ENCODE measurements at places on chromosomes 2 and 18. TPM values are rescaled to one million over a fixed set of nuclear protein-coding genes. Genes with fewer than 3 reads are reported as not detected.

The PARD3B gene
- 1.8 TPM for polyA plus RNA-seq

DNA sequence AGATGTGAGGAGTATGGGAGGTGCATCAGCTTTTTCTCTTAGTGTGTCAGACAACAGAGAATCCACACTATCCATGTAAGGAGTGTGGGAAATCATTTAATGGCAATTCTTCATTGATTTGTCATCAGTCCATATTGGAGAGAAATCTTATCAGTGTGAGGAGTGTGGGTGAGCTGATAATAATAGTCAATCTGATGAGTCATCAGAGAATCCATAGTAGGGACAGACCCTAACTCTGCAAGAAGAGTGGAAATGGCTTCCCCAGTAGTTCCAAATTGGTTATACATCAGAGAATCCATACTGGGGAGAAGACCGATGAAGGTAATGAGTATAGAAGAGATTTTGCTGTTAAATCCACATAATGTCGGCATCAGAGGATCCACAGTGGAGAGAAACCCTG lies 150.5 kb upstream of the THUMPD2 start:
- no peaks in the 10 kb centered on the region for H3K36me3 ChIP-seq
- H3K27ac ChIP-seq: no peak overlapping the region
- H3K4me1 ChIP-seq: peaks cover 5% of the 10 kb centered on the region
- no peak for DNase-seq

The MFSD2B gene
- polyA plus RNA-seq: 0.61 TPM

- no peak for DNase-seq
- peak overlapping the region; percentile 84 for H3K27ac ChIP-seq
- H3K27me3 ChIP-seq: no peaks in the 10 kb centered on the region
- H3K36me3 ChIP-seq: peaks cover 7% of the 10 kb centered on the region
- H3K4me1 ChIP-seq: peaks cover 76% of the 10 kb centered on the region
- no peak overlapping the region for H3K4me3 ChIP-seq
Observed at GRCh38 chr2:85774126-85774978, 20.6 kb downstream of the ATOH8 start.

- no peak overlapping the region for H3K27ac ChIP-seq
- H3K27me3 ChIP-seq: no peaks in the 10 kb centered on the region
- DNase-seq: no peak
- no peaks in the 10 kb centered on the region for H3K4me1 ChIP-seq
- H3K4me3 ChIP-seq: no peak overlapping the region
- H3K36me3 ChIP-seq: peaks cover 14% of the 10 kb centered on the region
Observed at GRCh38 chr18:35071819-35072247, 30.6 kb downstream of the MAPRE2 start.

GRCh38 chr2:57080035-57080434 lies 896.2 kb downstream of the CCDC85A start:
- DNase-seq: no peak
- H3K4me1 ChIP-seq: no peaks in the 10 kb centered on the region
- H3K27ac ChIP-seq: no peak overlapping the region
- H3K27me3 ChIP-seq: no peaks in the 10 kb centered on the region
- H3K36me3 ChIP-seq: no peaks in the 10 kb centered on the region
- H3K4me3 ChIP-seq: no peak overlapping the region

DNA sequence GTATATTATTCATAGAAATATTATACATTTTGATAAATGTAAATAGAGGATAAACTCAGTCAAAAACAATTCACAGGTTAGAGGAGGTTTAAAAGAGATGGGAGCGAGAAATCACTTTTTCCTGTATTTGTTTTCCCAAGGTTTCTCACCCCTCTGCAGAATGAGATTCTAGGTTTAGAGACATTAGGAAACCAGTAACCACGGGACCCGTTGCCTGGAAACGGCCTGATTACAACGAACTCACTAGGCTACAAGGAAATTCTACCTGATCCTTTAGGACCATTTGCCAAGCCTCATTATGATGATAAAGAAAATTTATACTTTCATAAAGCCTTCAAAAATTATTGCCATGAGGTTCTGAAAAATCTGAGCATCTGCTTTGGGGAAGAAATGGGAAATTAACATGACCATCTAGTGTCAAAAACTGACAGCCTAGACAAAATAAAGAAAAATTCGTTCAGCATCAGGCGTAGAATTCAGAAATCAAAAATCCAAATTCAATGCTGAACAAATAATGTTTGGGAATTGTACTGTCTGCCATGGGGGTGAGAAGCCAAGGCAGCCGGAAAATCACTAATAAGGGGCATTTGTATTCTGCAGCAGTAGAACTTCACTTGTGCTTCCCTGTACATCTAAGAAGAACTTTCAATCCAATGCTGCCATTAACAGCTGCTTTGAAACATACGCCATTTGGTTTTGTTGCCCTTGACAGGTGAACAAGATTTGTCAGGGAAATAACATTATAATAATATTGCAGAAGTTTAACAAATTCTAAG lies 262.3 kb downstream of the NRXN1 start:
- DNase-seq: no peak
- H3K4me1 ChIP-seq: no peaks in the 10 kb centered on the region
- no peak overlapping the region for H3K27ac ChIP-seq
- H3K4me3 ChIP-seq: no peak overlapping the region
- no peaks in the 10 kb centered on the region for H3K36me3 ChIP-seq

Measured in stomach (tissue), 19 donors.